Coronary artery (tissue), 2 donors: ENCODE measurements at places on chromosomes 2 and 18.

GRCh38 chr2:241884951-241885290 is 15.4 kb downstream of the RTP5 start:
- no peak for DNase-seq

DNA sequence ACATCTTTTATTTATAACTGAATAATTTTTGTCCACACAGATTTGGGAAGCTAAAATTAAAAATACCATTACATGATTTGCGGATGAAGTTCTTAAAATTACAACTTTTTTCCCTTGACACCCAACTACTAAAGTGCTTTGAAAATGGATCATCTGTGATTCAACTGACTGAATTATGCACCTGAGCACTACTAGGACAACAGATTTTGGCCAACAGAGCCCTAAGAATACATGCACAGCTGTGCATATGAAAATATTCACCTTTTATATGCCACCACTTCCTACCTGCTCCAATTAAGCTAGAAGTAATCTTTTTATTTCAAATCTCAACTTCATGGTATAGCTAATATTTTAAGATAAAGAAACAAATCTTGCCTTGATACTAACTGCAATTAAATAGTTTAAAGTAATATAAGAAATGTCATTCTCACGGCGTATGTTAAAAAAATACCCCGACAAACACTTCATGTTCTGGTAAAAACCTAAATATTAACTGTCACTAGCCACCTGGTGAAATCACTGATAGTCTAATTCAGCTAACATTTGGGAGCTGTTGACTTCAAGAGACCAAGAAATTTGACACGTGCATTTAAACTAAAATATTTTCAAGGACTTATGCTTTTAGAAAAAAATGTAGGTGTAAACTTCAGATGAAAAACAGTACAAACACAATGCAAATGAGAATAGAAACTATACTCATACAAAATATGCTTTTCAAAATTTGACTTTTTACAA is 153.7 kb downstream of the SRBD1 start:
- DNase-seq: no peak

GRCh38 chr2:225534697-225535096 is 135.2 kb downstream of the NYAP2 start:
- DNase-seq: no peak

GRCh38 chr2:107091163-107091864 is 205.3 kb upstream of the ST6GAL2 start:
- no peak for DNase-seq

DNA sequence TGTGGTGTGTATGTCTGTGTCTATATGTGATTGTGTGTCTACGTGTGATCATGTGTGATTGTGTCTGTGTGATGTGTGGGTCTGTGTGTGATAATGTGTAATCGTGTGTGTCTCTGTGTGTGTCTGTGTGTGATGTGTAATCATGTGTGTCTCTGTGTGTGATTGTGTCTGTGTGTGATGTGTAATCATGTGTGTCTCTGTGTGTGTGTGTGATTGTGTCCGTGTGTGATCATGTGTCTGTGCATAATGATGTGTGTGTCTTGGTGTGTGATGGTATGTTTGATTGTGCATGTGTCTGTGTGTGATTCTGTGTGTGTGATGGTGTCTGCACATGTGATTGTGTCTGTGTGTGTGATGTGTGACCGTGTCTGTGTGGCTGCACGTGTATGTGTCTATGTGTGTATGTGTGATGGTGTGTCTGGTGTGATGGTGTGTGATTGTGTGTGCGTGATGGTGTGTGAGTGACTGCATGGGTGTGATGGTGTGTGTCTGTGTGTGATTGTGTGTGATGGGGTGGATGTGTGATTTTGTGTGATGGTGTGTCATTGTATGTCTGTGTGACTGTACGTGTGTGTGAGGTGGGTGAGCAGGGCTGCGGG is 78.9 kb downstream of the RTP5 start:
- DNase-seq: no peak

DNA sequence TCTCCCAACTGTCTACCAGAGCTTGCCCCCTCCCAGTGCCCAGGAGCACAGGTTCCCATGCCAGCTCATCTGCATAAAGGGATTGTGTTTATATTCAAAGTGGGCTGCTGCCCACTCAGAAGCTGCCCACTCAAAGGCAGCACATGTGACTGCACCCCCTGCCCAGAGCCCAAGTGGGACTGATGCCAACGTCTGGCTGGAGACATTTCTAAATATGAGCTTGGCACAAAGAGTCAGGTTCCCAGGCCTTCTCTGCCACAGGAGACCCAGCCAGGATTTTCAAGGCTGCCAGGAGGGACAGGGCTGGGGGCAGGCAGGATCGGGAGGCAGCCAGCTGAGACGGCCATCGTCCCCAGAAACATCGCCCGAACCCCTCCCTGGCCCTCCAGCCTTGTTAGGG is 67.1 kb downstream of the ZBTB7C start:
- no peak for DNase-seq

DNA sequence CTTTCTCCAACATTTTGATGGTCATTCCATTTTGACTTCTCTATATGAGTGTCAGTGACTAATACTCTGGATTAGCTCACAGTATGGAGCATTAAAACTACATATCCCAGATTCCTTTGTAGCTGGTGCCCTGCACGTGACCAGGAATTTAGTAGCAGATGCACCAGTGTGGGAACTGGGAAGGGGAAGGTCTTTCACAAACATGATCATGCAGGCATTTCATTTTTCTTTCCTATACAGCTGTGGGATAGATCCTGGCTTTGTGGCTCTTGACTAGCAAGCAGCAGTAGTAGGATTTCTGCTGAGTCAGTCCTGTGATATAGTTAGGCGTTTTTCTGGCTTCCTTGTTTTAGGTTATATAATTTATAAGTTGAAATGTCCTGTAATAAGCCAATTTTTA is 971.0 kb upstream of the CDH2 start:
- no peak for DNase-seq

DNA sequence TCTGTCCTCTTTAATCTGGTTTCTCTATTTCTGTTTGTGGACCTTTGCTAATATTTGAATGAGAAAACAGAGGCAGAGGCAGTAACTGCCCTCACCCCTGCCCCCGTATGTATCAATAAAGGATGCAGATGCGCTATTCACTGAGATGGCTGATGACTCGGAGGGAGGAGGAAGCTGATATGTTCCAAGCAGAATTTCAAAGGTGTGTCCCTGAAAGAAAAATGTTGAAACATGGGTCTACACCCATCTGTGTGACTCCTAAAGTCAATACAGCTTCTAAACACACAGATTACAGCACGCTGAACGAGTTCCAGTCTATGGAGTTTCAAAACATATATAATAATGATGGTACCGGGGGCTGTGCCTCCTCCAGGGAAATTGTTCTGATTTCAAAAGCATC is 38.8 kb downstream of the EPHA4 start:
- no peak for DNase-seq

DNA sequence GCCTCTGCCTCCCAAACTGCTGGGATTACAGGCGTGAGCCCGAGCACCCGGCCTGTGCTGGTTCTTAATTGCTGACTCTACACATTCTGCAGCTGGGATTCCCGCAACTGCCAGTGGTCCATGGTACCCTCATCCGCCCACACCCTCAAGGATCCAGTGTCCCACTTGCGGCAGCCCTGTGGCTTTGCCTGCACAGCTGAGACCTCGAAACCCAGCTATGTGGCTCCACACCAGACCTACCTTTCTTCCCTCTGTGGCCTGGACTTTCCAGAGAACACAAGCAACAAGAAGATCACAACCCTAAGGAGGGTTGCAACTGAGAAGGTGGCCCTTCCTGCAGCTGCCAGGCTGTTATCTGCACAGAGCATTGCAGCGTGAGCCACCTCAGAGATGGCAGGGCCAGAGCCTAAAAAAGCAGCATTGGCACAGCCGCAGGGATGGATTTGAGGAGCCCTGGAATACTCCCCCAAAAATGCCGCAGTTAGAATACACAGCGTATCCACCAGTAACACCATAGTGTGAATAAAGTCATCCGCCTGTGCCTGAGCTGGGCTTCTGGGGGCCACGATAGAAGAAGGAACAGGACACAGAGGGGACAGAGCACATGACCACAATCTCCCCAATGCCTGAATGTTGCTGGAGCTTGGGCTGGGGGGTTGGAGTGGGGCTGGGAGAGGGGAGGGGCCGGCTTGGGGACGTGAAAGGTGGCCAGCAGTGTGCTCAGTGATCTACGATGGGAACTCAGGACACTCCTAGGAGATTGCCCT is 1.9 kb downstream of the GPR55 start:
- DNase-seq: no peak

GRCh38 chr2:189783927-189784867 is at the start of the genes ORMDL1 and PMS1:
TSS of gene ORMDL1 (minus strand) at chr2:189784339. CDS start at chr2:189782595, 1,744 bp downstream.
TSS of gene PMS1 (plus strand) at chr2:189784450. CDS start at chr2:189791810, 7,360 bp downstream.
- peak; percentile 96 for DNase-seq

DNA sequence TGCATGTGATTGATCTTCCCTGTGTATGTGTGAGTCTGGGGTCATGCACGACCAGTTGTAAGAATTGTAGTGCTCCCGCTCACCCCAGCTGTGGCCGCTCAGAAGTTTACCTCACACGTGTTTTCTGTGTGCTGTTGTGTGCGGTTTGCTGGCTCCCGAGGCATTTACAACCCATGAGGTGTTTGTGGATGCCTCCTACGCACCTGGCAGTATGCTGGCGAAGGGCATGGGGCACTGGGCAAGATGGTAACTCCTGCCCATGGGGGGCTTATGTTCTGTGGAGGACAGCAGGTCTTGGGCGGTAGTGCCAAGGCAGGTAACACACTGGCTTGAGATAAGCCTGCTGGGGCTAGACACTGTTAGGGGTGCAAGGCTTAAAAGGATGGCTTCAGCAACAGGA is 102.6 kb upstream of the HS6ST1 start:
- DNase-seq: peak; percentile 41

GRCh38 chr2:47719099-47719498 is 63.8 kb upstream of the MSH6 start:
- DNase-seq: no peak

DNA sequence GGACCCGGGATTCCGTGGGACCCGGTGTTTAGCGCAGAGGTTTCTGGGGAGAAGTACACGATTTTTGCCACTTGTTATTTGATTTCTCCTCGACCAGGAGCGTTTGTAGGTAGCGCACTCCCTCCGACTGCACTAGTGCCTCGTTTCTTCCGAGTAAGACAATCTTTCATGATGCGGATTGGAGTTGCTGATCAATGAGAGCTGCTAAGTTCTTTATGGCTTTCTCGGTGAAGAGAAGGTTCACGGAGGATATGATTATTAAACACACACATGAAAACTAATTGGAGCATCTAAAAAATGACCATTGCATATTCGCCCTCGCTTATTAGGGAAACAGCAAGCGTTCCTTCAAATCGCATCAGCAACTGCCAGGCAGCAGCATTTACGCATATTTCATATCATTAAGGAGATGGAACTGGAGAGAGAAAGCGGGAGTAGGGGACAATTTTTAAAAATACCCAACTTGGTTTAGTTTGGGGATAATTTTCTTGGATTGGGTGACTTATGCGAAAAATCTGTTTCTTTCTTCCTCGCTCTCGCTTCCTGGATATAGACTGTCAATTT is 616 bp downstream of the EML6 start:
- no peak for DNase-seq

GRCh38 chr2:168350380-168350779 is 103.0 kb upstream of the STK39 start:
- no peak for DNase-seq

DNA sequence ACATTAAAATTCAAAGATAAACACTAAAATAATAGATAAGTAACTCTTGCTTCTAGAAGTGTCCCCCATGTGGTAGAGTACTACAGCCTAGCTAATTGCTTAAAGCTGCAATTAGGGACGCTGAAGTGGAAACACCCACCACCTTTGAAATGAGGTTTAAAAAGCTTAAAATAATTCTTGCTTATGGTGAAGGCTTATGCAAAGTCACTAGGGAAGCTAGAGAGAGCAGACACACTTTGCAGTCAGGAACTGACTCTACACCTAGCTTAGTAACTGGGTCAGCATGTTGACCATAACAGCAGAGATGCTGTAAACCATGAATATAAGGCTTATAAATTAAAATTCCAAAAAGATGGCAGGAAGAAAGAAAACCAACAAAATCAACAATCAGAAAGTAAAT is 65.4 kb upstream of the DSG1 start:
- DNase-seq: no peak

GRCh38 chr2:102664471-102664909 is 45.1 kb downstream of the SLC9A2 start:
- DNase-seq: no peak

- no peak for DNase-seq
Observed at GRCh38 chr18:48639772-48640432, 101.1 kb downstream of the CTIF start.

DNA sequence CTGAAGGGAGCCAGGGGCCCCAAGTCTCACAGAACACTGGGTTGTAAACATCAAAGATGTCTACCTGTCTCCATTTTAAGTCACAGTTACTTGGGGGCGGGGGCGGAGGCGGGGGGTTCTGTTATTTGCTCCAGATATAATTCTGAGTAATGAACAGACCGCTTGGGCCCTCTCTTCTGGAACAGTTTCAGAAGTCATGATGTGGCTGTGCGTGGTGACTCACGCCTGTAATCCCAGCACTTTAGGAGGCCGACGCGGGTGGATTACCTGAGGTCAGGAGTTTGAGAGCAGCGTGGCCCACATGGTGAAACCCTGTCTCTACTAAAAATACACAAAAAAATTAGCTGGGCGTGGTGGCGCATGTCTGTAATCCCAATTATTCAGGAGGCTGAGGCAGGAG is 157.9 kb upstream of the APCDD1 start:
- DNase-seq: no peak

DNA sequence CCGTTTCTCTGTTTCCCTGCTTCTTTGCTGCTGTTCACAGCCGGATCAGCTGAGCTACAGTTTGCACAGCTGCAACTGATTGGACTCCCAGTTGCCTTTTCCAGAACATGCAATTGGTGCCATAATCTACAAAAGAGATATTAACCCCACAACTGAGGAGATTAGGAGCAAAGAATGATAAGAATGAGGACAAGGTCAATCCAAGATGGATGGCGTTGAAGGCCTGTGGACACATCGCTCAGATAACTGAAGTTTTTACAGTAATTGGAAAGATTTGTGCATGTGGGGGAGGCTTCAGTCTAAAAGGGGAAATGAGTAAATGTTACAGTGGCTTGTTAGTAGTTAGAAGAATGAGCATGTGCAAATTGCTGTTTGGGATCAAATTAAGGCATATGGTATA is 263.2 kb downstream of the TGIF1 start:
- no peak for DNase-seq
